ENCODE measurements at places on chromosomes 12 and 14.

DNA sequence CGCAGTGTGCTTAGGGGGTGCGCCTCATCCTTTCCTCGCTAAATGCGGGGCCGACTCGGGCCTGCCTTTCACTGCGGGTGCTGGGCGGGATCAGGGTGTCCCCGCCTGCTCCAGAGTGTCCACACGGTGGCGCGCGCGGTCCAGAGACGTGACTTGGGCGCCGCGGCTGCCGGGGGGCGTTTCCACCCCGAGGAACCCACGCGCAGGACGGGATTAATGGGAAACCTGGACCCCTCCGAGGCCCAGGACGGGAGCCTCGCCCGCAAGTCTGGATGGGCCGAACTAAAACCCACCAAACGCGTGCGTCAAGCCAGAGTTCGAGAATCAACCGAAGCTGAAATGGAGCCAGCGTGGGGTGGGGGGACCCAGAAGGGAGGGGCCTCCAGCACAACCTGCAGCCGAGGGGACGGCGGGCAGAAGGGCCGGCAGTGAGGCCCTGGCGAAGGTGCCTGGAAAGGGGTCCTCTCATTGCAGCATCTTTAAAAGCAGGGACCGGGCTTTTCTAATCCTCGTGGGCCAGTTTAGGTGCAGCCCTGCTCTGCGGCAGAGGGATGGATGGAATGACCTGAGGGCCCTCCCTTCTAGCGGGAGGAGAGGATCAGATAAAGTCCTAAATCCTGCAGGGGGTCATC lies 93.3 kb downstream of the NINJ2 start:
- DNase-seq, result peak; percentile 82

- DNase-seq, result no peak
Observed at GRCh38 chr12:75913502-75914351, 117.8 kb downstream of the PHLDA1 start.

DNA sequence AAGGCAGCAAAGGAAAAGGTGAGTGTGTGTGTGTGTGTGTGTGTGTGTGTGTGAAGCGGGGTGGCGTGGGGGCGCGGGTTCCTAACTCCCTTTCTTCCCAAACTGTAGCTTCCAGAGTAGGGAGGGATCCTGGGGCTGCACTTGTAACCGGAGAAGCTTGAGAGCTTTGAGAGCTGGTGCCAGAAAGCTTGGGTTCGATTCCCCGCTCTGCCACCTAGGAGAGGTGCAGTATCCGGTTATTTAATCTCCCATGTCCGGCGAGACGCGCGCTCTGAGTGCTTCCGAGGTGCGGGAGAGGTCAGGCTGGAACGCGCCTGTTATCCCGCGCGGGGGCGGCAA lies 7.2 kb upstream of the RACGAP1 start:
- no peak for DNase-seq

DNA sequence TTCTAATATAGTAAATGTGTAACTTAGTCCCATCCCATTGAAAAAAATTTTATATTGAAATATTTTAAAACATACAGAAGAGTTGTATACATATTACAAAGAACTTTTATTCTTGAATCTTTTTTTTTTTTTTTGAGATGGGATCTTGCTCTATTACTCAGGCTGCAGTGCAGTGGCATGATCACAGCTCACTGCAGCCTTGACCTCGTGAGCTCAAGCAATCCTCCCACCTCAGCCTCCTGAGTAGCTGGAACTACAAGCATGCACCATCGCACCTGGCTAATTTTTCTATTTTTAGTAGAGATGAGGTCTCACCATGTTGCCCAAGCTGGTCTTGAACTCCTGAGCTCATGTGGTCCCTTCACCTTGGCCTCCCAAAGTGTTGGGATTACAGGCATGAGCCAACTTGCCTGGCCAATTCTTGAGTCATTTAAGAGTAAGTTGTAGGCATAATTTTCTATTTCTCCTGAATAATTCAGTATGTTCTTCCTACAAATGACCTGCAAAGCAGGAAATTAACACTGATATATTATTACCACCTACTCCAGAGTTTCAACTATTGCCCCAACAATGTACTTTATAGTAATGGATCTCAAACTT lies 153.0 kb upstream of the BMP4 start:
- no peak for DNase-seq

DNA sequence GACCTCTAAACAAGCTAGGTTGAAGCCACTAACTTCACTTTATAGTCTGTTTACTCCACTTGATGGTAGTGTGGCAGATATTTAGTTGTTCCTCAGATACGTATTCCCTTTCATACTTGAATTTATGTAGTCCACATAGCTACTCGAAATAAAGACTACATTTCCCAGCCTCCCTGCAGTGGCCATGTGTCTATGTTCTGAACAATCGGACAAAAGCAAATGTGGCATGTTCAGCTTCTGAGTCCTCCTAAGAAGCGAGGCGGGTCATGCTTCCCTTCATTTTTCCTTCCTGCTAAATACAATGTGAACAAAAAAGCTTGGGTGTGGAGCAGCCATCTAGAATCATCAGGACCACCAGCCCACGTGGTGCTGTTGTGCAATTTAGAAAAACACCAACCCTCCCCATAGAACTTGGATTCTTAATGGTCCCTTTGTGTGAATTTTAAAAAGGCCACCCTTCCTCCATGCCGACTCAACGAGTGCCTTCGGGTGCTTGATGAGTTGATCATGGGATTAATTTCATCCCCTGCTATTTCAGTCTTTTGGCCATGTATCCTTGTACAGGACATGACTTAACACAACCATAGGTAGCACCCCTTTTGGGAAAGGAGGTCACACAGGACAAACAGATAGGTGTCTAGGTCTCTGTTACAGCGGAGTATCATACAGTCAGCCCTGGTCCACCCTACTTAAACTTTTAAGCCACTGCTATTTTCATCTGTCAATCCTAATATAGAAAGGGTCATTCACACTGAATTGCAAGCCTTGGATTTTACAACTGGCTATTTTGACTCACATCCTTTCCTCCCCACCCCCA lies 60.7 kb downstream of the ZFC3H1 start:
- DNase-seq, result no peak

- DNase-seq, result no peak
Observed at GRCh38 chr12:113463746-113464451, 7.8 kb downstream of the LHX5 start.

- DNase-seq, result no peak
Observed at GRCh38 chr14:61526405-61527312, 168.7 kb upstream of the HIF1A start.

- no peak for DNase-seq
Observed at GRCh38 chr12:116524964-116525379, 34.2 kb upstream of the MAP1LC3B2 start.

- DNase-seq, result no peak
Observed at GRCh38 chr14:106681568-106681967, 1155.2 kb downstream of the TMEM121 start.

DNA sequence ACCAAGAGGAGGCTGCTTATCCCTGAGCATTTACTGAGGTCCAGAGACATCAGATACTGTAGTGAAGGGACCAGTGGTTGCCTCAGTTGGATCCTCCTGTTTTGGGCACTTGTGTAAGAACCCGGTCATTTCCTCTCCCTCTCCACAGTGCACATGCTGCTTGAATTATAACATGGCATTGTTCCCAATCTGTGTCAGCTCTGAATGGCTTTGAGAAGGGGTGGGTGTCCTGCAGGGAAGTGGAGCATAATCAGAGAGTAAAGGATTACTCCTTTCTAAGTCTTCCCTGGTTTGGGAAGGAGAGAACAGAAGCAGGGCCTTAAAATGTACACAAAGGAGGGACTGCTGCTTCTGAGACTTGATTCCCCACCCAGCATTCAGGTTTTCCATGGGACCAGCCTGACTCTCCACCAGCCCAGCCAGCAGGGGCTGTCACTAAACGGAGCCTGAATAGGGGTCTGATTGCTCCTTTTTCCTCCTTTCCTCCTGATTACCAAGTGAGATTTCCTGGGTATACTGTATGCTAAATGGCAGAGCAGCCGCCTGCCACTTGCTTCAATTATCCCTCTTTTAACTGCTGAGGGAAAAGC lies 78.4 kb downstream of the NRXN3 start:
- DNase-seq, result no peak

- no peak for DNase-seq
Observed at GRCh38 chr12:23356927-23357708, 592.4 kb downstream of the SOX5 start.

- DNase-seq, result no peak
Observed at GRCh38 chr14:67806246-67806645, 10.1 kb downstream of the ZFYVE26 start.

DNA sequence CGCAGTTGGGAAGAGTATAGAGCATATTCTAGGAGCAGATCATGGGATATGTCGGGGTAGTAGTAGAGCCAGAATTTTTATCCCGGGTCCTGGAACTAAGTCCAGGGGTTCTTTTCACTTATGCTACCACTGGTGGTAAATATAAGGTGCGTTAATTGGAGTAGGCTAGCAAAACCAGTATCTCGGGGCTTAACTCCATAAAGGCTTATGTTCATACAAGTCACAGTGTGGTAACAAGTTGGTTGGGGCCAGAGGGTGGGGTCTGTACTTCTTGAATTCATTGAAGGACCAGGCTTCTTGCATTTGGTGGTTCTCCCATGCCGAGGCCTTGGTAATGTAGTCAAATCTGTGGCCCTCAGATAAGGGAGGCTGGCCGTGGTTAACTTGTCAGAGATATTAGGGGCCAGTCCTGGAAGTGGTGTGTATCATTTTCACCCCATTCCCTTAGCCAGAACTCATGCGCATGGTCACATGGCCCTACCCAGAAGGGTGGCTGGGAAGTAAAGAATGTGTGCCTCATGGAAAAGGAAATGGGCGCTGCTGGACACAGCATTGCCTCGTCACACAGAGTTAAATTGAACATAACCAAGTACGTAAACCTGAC lies 1.5 kb upstream of the ZNF641 start:
- no peak for DNase-seq

DNA sequence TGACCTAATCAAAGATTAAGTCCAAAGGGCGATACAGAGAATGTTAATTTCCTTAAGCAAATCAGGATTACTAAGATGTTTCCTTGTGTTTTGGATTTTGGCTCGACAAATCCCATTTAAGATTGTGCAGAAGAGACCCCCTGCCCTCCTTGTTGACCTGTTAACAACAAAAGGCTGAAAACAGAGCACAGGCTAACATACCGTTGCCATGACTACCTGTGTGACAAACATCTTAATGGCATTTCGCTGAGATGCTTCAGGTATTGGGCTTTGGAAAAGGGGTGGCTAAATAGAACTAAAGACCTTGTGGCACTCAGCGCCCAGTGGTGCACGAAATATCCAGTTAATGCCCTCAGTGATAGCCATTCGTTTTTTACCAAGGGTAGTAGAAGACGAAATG lies 1532.3 kb upstream of the TMEM132C start:
- no peak for DNase-seq

DNA sequence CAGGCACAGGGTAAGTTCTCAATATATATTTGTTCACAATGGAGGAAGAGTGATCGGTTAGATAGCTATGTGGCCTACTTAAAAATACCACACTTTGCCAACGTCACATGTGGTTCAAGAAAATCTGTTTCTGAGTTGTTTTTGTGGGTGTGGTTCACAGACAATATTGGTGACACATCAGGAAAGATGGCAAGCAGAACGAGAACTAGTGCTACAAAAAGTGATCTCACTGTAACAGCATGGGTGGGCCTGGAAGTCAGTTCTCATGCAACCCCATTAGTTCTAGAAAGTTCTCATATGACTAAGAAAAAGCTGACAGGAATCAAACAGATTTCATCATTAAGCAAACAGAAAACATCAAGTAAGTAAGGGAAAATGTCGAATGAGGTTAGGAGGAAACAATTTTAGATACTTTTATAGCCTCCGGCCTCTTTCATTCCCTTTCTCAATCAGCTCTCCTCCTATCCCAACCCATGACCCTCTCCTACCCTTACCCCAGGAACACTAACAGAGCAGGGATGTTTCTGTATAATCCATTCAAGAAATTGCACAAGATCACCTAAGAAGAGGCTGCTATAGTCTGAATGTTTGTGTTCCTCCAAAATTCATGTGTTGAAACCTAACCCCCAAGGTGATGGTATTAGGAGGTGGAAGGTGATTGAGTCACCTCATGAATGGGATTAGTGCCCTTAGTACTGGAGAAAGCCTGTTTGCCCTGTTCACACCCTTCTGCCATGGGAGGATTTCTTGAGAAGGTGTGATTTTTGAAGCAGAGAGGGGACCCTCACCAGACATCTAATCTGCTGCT lies 15.5 kb upstream of the NTN4 start:
- DNase-seq, result no peak

DNA sequence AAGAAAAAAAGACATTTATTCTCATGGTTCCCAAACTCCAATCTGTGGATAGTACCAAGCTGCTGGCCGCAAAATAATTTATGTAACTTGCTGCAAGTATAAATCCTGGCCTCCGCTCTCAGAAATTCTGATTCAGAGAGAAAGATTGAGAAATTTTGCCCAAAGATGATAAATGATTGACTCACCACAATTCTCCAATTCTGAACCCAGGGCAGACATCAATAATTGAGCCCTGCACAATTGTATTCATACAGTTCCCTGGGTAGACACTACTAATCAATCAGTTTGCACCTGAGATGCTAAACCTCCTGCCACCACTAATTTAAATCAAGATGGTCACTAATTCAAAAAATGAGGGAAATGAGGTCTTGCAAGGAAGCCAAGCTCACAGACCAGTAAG lies 38.2 kb downstream of the TRPV4 start:
- DNase-seq, result no peak

DNA sequence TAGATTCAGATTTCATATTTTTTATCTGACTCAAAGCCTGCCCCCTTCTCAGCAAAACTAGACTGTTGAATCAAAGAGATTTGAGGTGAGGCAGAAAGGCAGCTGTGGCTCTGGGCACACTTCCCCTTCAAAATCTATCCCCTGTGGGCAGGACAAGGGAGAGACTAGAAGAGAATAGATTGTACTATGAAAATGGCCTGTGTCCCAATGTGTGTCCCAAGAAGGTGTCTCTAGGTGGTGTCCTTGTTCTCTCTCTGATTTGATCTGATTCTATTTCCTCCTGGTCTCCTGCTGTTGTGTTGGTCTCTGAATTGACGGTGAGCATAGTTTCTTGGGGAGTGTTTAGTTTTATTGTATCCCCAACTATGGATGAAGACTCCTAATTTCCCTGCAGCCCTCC lies 565.8 kb upstream of the ATP2B1 start:
- no peak for DNase-seq

- no peak for DNase-seq
Observed at GRCh38 chr14:100261621-100262020, 22.7 kb downstream of the YY1 start.

- DNase-seq, result no peak
Observed at GRCh38 chr14:101563654-101564443, 2.6 kb downstream of the DIO3 start.

DNA sequence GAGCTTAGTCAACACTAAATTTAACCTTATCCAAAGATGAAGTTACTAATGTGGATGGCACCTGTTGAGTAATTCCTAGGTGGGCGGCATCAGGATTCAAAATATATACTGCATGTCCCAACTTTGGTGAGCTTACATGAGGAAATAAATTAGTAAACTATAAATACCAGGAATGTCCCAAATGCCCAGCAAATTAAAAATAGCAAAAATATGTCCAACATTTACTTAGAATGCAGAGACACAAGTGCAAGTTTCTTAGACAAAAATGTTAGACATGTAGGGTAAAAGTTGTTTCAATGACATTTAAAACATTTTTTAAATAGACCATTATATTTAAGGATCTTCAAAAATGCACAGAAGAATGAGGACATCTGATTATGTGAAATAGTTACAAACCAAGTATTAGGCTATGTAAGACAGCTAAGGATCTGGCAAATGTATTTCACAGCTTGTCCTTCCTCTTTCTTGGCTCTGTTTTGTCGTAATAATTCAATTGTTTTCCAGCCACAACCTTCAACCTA lies 115.9 kb downstream of the NAV3 start:
- no peak for DNase-seq

- no peak for DNase-seq
Observed at GRCh38 chr14:87122166-87122565, 870.8 kb downstream of the GALC start.

- no peak for DNase-seq
Observed at GRCh38 chr12:47769234-47770085, 3.6 kb upstream of the SLC48A1 start.
